Stimulated activated CD4-positive, alpha-beta T cell treated with anti-CD3 and anti-CD28 coated beads, Interleukin-1b, Interleukin-23, amount 100 ng/mL, for 48 hours (primary cell): ENCODE measurements at places on chromosomes 3 and 15.

DNA sequence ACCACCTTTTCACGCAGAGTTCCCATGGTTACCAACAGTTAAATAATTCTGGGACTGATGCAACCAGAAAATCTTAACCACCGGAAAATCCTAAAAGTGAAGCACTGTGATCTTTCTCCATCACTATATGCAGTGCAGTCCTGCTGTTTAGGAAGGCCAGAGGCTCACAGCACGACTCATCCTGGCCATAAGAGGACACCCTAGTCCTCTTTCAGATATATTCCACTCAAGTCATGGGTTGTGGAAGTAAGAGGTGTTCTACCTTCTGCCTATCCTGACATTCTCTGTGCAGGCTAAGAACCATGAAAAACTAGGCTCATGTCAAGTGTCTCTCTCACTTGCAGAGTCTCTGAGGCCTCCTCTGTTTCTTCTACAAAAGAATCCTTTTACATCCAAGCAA is 67.2 kb downstream of the DHX30 start:
- no peak for DNase-seq

- DNase-seq = peak; percentile 4
These were observed 190.5 kb upstream of the NECTIN3 start for GRCh38 chr3:110881069-110881468.

DNA sequence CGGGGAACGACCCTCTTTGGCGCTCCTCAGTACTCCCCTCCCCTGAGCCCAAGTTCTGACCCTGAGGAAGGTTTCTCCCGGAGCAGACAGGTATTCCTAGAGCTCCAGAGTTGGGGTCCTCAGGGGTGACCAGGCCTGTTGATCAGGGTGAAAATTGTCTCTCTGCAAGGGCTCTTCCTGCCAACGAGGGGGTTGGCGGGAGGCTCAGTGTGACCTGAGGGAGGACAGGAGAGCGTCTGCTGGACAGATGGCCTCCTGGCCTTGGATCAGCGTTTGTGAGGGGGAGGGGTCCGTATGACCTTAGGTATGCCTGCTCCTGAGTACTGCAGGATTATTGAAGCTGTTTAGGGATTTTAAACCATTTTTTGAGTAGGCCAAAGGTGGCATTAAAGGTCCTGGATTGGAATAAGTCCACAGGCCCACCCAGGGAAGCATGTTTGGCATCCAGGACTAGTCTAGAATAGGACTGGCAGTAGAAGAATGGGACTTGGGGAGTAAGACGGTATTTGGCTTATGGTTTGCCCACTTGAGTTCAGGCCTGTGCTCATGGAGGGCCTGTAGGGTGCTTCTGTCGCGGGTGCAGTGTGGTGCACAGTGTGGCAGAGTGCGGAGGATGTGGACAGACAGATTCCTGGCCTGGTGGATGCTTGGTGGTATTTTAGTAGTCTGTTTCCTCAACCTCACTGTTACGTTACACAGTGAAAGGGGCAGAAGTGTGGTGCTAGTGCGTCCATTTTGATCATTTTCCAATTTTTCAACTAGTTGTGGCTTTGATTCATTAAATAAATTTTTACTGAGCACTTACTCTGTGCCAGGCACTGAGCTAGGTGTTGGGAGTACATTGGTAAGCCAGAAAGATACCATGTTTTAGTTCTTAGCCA is 959 bp downstream of the ZNF592 start:
- peak; percentile 65 for DNase-seq

GRCh38 chr15:31488437-31489204 is 162.0 kb downstream of the KLF13 start:
- DNase-seq = no peak

DNA sequence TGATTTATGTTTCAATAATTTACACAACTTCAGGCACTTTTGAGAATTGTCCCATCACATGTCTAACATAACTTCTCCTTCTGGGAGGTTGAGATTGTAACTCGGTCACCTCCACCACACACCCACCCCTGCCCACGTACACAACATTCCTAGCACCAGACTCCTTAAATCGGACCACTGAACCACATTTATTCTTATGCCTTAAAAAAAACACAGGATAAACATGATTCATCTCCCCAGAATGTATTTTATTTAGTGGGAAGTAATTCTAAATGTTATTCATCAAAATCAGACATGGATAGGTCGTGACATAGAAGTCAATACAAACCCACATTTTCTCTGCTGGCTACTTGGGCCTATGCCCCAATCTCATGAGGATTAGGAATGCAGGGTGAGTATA is 3.0 kb downstream of the SNTN start:
- DNase-seq = no peak

GRCh38 chr15:39434751-39435238 is 146.1 kb upstream of the THBS1 start:
- DNase-seq = no peak

DNA sequence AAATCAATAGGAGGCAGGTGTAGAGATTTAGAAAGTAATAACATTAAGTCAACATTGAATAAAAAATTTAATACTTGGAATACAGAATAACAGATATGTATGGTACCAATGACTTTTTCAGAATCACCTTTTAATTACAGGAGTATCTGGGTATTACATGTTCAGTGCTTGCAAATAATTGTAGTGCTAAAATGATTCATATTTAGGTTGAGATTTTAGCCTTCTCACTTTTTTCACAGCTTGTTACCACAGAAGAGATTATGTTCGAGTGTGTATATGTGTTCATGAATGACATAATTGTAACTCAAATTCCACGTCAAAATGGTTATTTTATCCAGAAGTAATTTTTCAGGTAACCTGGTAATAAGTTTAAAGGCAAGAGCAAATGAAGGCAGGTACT is 187.9 kb upstream of the TBL1XR1 start:
- no peak for DNase-seq
